ENCODE measurements at places on chromosomes 7 and 10.

DNA sequence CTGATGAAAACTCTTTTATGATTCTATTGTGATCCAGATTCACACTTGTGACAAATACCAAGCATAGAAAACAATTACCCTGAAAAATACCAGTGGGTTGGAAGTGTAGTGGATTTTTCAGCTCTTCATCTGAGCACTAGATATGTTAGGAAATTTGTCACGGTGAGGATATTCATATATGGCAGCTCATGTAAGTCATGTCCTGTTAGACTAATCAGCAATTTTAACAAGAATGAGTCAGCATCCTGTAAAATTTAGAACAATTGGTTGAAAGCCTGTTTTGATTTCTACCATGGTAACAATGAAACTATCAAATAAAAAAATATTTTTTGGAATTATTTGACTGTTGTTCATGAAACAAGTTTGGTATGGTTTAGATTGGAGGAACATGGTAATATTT is 334.3 kb downstream of the CACNA2D1 start:
- DNase-seq: no peak

GRCh38 chr7:130912862-130913638 is 179.0 kb upstream of the KLF14 start:
- DNase-seq: peak; percentile 78

DNA sequence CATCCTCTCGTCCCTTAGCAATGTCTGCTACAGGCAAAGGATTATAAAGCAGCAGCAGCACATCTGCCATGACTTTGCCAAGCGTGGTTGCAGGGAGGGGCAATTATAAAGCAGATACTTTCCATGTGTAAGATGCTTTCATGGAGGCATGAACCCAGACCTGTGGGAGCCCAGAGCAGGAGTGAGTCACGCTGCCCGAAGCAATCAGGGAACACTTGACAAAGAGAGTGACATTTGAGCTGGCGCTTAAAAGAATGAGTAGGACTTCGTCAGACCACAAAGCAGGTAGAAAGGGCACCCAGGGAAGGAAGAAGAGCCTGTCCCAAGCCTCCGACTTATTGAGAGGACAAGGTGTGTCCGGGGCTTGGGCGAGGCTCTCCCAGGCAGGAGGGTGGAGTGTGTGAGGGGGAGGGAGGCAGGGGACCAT is 147.2 kb downstream of the MYOF start:
- DNase-seq: no peak

DNA sequence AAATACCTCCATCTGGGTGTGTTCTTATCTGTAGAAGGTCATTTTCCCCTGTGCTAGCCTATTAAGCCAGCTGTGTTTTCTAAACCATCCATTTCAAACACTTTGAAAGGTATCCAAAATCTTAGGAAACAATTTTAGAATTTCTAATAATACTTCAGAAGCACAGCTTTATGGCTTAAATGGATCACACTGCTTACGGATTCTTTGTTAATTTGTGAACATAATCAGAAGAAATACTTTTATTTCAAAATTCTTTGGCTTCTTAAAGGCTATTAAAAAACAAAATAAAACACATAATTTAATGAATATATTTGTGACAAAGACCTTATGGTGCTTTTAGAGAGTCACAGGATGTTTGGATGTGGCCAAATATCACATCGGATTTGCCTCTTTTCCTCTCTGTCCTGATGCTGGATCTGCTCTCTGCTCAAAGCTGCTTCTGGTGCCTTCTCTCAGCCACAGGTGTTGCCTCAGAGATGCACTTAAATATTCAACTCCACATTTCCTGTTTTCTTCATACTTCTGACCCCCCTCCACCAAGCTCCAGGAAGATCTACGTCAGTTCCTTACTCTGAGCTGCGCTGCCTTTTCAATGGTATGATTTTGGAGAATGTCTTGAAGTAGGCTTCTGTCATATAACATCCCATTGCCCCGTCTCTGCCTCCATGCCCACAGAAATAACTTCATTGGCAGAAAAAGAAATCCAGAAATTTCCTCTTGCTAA is 230.6 kb downstream of the MLLT10 start:
- DNase-seq: no peak

DNA sequence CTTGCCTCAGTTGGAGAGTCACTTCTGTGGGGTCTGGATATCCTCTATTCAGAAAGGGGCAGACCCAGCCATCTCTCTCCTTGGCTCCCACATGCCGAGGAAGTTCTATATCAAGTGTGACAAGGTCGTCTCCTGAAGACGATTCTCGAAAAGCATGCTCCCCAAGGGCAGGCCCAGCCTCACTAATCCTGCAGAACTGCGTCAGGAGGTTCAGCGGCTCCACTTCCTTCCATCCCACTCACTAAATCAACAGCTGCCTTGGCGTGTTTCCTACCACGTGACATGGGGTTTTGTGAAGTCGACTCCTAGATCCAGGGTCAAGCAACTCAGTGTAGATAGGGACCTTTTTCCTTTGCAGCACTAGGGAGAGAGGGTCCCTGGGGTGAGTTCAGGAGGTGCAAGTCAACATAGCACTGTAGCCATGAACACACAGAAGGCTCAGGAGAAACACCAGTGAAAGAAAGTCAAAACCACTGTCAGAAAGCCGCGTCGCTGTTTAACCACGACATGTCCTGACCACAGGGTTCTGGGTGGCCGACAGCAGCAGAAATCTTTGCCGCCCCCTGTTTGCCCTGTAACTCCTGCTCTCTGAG is 156.4 kb downstream of the PRPF18 start:
- DNase-seq: no peak

- DNase-seq: no peak
Measured at GRCh38 chr7:22325671-22326070, 31.3 kb downstream of the RAPGEF5 start.

DNA sequence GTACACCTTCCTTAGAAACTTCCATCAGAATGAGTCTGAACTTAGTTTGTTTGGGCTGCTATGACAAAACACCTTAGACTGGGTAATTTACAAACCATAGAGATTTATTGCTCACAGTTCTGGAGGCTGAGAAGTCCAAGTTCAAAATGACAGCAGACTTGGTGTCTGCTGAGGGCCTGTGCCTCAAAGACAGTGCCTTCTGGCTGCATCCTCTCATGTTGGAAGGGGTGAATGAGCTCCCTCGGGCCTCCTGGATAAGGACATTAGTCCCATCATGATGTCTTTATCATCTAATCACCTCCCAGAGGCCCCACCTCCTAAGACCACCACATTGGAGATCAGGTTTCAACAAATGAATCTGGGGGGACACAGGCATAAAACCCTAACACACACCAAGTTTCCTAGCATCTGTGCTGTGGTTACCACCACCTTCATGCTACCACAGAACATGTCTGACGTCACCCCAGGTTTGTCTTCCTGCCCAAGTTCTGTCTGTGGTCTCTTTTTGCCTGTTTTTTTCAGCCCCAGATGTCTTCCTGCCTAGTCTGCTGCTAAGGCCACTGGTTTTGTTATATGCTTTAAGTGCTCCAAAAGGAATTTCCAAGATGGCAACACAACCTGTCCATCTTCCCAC is 150.9 kb upstream of the COBL start:
- no peak for DNase-seq

- no peak for DNase-seq
Measured at GRCh38 chr10:45437587-45438465, 63.8 kb downstream of the ALOX5 start.

DNA sequence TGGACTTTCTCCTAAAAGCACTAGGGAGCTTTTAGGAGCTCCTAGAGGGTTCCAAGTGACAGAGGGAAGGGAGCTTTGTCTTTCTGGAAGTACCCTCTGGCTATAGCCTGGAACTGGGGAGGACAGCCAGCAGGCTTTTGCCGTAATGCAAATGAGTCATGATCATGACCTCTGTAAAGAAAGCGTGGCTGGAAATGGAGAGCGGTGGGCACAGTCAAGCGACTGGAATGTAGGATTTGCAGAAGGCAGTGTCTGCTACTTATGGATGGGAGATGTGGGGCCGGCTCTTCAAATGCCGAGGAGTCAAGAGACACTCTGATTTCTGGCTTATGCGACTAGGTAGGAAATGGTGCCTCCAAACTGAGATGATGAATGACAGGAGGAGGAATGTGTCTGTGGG is 34.6 kb upstream of the PLPP4 start:
- no peak for DNase-seq

- DNase-seq: no peak
Measured at GRCh38 chr7:128167791-128168666, 73.0 kb upstream of the LEP start.

- no peak for DNase-seq
Measured at GRCh38 chr7:47830015-47830414, 118.3 kb downstream of the PKD1L1 start.

DNA sequence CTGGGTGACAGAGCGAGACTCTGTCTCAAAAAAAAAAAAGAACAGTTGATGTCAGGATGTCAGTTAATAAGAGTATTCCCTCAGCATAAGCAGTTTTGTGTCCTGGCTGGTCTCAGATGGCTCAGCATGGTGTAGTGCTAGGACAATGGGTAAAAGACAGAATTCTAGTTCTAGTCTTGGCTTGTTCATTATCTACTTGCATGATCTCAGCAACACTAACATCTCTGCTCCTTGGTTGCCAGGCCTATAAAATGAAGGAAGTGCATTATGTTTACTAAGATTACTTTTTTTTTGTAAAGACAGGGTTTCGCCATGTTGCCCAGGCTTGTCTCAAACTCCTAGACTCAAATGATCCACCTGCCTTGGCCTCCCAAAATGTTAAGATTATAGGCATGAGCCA is 84.3 kb upstream of the SP8 start:
- DNase-seq: no peak

GRCh38 chr10:30671026-30671616 is 41.6 kb upstream of the LYZL2 start:
- DNase-seq: no peak

- DNase-seq: no peak
Measured at GRCh38 chr10:7170626-7171322, 240.1 kb downstream of the SFMBT2 start.

- no peak for DNase-seq
Measured at GRCh38 chr10:123027861-123028260, 19.1 kb downstream of the ACADSB start.

GRCh38 chr10:35506741-35507140 is 98.4 kb upstream of the GJD4 start:
- no peak for DNase-seq

DNA sequence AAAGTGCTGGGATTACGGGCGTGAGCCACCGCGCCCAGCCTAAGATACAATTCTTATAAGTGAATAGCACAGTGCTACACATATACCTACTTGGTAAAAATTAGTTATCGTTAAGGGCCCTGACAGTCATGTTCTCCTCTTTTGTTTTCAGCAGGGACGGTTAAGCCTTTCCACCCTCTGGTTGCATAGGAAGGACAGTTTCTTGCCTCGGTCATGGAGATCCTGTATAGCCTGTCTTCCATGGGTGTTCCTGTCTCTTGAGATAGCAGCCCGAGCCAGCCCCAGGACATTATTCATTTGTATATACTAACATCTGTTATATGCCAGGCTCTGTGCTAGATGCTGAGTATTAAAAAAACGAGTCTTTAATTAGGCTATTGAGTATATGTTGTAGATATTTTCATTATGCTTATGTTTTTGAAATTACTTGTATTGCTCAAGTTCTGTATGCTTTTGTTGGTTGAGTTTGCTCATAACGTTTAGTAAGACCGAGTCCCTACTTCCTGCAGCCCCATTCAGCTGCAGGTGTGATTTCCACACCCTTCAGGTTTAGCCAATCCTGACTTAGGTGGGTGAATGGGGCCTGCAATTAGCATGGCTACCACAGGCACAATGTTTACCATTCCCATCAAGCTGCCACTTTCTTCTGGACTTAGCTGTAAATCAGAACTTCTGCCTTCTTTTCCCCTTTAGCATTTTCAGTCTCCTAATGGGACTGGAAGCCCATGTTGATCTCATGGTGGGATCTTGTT is 24.8 kb downstream of the CCSER2 start:
- DNase-seq: no peak

GRCh38 chr10:24664991-24665390 is 58.7 kb downstream of the ARHGAP21 start:
- DNase-seq: no peak

DNA sequence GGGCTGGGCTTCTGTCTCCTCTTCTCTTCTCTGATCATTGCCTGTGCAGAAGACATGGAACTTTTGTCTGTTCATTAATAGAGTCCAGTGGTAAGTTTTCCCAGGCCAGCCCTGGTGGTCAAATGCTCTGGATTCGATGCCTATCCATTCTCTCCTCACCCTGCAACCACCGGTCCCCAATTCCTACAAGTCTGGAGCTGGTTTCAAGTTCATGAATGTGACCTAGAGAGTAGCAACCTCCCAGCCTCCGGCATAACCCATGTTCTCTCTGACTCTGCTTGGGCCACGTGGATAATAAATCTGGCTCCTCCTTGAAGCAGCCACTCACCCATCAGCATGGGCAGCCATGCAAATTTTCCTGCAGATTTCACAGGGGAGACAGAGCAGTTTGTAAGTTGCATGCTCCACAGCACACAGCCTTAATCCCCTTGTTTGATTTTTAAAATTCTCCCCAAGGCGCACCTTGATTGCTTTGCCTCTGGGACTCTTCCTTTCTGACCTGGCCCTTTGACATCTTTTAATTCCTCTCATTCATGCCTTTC is 37.3 kb upstream of the PDZD8 start:
- DNase-seq: no peak

DNA sequence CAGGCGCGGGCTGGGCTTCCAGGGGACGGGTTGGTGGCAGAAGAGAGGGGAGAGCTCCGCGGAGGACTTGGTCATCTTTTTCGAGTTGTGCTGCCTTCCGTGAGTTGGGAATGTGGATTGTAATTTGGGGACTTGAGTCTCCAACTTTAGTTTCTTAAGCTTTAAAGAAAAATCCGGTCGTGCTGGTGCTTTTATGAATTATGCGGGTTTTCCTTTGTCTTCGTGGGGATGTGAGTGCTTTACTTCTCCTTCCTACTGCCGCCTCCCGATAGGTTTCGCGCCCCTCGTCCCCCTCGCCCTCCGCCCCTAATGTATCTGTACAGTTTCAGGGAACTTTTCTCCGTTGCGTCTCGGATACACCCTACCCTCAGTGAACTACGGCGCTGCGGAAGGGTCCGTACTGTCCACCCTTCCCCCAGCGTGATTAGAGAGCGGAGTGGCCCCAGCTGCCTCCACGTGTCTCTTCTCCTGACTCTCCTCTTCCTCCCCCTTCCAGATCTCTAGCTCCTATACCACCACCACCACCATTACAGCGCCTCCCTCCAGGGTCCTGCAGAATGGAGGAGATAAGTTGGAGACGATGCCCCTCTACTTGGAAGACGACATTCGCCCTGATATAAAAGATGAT is 649 bp downstream of the SCD start:
- DNase-seq: no peak

GRCh38 chr10:128377988-128378387 is 251.8 kb upstream of the MKI67 start:
- DNase-seq: no peak
